ENCODE measurements at places on chromosomes 6 and 20.
A peak's percentile ranks its signal among the peaks of the same experiment; 100 is the strongest.

DNA sequence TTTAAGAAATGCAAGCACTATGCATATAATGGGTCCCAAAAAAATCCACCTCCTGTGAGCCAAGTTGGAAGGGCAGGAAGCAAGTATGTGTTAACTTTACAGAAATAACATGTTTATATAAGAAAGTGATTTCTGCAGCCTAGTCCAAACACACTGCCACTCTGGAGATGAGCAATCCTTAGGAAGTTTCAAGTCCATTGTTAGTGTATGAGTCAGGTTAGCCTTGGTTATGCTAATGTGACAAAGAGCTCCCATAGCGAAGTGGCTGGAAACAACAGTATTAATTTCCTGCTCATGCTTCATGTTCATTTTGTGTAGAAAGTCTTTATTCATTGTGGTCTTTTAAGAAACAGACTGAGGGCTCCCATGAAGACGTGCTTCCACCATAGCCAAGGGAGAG lies 121.4 kb downstream of the TBXT start:
- no peak for DNase-seq

DNA sequence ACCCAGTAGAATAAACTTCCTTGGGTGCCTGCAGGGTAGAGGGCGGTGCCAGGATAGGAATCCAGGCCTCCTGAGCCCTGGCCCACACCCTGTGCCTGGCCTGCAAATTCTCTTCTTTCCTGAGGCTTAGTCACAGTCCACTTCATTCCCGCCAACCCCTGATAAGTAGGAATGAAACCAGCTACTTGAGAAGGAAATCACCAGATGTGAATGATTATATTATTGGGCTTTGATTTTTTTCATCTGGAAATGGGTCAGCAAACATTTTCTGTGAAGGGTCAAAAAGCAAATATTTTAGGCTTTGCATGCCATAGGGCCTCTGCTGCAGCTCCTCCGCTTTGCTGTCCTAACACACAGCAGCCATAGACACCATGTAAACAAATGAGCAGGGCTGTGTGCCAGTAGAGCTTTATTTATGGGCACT lies 50.2 kb downstream of the STK35 start:
- DNase-seq = no peak

- DNase-seq = no peak
Measured at GRCh38 chr6:154485815-154486214, 24.7 kb downstream of the CNKSR3 start.

GRCh38 chr6:41818271-41819054 lies 31.0 kb downstream of the TOMM6 start:
- DNase-seq = no peak

DNA sequence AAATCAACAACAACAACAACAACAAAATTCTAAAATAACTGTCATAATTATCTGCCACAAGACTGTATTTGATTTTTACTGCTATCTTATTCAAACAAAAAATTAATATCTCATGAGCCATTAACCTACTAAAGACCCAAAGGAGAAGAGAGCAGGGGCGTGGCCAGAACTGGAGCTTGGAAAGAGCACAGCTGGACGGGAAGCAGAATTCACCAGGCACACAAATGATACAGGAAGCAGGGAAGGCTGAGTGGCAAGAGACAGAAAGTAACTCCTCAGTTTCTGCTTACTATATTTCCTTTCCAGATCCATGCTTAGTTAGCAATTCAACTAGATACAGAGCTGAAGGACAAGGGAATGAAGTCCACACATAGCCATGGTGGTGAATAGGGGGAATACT lies 54.4 kb downstream of the FKBP5 start:
- no peak for DNase-seq

- no peak for DNase-seq
Measured at GRCh38 chr6:56263596-56264315, 16.4 kb upstream of the COL21A1 start.

DNA sequence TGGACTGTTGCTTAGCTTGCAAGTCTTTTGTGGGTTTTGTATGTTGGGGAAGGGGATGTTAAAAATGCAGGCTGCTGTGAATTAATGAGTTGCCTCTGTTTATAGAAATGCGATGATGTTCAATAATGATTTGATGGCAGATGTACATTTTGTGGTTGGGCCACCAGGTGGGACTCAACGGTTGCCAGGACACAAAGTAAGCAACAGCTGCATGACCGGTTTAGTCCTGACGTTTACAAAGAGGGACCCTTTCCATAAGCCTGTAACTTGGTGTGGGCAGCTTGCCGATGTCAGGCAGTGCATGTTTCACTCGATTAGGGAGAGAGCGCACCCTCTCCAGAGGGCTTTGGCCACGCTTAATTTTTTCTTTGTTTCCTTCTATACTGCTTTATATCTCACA lies 1.3 kb downstream of the BTBD3 start:
- DNase-seq = peak; percentile 82

DNA sequence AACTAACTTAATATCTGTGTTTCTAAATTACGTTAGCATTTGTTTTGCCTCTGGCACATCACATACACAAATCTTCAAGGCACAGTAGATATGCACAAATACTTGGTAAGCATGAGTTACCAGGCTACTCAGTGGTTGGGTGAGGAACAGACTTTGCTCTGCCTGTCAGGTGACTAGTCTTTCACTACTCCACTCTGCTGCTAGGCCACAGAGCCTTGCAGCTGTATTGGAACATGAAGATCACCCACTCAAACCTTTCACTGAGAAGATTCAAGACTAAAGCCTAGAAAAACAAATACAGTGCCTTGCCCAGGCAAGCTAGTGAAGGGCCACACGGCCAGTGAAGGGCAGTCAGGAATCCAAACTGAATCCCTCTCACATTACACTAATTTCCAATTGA lies 47.0 kb downstream of the DTNBP1 start:
- no peak for DNase-seq

GRCh38 chr6:16723826-16724225 lies 37.4 kb downstream of the ATXN1 start:
- no peak for DNase-seq

- no peak for DNase-seq
Measured at GRCh38 chr6:144781836-144782235, 496.7 kb downstream of the UTRN start.

- no peak for DNase-seq
Measured at GRCh38 chr20:38692436-38693411, 31.6 kb upstream of the SLC32A1 start.

GRCh38 chr20:43040427-43040826 lies 149.3 kb downstream of the PTPRT start:
- no peak for DNase-seq

DNA sequence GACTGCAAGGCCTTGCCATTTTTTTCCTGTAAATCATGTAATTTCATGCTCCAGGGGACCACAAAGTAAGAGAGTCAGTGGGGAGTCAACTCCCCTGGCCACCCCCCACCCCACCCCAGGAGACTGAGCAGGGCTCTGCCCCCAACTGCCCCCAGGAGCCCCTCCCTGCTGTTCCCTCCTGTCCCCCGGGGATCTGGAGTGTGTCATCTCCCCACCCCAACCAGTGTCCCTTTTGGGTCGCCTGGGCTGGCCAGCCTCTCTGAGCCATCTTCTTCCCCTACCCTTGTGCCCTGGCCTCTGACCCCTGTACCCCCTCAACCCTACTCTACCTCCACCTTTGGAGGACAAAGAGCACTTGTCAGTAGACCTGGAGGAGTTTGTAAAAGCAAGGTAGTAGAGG lies 29.4 kb downstream of the FOXP4 start:
- no peak for DNase-seq

DNA sequence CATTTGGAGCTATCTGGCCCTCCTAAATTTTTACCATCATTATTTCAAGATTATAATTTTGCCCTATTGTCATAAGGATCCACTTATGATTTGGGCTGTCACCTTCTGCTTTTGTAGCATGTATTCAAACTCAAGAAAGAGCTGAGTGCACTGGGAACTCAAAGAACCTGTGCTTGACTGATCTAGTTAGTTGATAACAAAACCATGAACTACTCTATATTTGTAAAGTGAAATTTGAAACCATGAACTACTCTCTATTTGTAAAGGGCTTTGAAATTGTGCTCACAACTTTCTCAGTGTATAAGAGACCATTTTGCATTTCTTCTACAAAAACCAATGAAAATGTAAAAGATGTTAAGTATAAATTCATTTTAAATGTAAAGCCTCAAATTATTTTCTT lies 77.5 kb upstream of the POPDC3 start:
- DNase-seq = no peak

DNA sequence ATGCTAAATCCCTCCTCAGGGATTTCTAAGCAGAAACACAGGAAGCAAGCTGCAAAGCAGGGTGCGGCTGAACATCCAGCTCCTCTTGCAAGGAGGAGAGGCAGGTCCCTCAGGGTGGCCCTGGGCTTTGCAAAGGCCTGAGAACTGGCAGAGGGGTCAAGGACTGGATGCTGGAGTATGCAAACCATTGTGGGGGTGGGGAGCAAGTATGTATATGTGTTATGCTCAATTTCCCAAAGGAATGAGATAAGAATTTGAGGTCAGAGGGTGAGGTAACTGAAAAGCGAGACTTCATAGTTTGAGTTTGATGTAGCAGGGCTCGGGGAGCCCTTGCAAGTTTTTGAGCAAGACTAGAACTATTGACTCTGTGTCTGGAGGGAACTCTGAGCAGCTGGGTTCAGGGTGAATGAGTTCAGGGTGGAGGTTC lies 11.2 kb downstream of the SLC22A2 start:
- no peak for DNase-seq

All from NCI-H1092 (cell line).